ENCODE measurements at places on chromosomes 4 and X. TPM values are rescaled to one million over a fixed set of nuclear protein-coding genes. Genes with fewer than 3 reads are reported as not detected.

Gene SMIM43
- 3.5 TPM for total RNA-seq

Gene SPANXN4
- not detected for total RNA-seq

- DNase-seq = peak; percentile 59
Observed at GRCh38 chr4:1871471-1872021, 353 bp downstream of the NSD2 start.

DNA sequence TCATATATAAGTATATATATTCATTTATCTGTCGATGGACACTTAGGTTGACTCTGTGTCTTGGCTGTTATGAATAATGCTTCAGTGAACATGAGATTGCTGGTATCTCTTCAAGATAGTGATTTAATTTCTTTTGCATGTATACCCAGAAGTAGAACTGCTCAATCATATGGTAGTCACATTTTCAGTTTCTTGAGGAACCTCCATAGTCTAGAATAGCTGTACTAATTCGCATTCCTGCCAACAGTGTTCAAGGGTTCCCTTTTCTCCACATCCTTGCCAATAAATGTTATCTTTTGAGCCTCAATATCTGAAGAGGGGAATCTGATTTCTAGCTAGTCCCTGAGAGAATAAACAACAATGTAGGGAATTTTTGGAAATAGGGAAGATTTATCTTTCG lies 32.4 kb upstream of the CCNG2 start:
- DNase-seq = no peak

- peak; percentile 81 for DNase-seq
Observed at GRCh38 chrX:9342561-9343051, 122.3 kb upstream of the TBL1X start.
